ENCODE measurements at places on chromosomes 12 and 14. TPM values are rescaled to one million over a fixed set of nuclear protein-coding genes. Genes with fewer than 3 reads are reported as not detected.

DNA sequence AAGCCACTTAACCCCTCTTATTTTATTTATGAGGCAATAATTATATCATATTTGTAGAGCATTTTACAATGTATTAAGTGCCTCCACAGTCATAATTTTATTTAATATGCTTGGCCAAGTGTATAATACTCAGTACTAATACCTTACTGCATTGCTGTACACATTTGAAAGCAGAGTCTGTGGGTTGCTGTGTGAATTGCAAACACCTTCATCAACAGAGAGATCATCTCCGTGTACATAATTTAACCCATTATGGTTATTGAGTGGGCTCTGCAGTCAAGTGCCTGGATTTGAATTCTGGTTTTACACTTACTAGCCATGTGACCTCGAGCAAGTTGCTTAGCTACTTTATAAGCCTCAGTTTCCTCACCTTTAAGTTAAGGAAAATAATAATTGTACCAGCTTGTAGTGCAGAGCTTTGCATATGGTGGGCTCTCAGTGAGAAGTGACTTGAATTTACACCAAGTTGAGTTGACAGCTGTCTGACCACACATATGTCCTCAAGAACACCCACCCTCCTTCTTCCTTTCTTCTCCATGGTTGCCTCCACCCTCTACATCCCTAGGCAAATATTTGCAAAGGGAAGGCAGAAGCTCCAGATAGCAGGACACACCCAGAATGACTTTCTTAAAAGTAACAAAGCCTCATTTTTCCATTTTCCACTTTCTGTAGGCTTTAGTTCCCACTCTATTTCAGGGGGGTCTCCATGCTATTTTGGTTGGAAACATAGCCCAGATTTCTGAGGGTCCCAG is 12.3 kb downstream of the CRACR2A start:
- DNase-seq = no peak

DNA sequence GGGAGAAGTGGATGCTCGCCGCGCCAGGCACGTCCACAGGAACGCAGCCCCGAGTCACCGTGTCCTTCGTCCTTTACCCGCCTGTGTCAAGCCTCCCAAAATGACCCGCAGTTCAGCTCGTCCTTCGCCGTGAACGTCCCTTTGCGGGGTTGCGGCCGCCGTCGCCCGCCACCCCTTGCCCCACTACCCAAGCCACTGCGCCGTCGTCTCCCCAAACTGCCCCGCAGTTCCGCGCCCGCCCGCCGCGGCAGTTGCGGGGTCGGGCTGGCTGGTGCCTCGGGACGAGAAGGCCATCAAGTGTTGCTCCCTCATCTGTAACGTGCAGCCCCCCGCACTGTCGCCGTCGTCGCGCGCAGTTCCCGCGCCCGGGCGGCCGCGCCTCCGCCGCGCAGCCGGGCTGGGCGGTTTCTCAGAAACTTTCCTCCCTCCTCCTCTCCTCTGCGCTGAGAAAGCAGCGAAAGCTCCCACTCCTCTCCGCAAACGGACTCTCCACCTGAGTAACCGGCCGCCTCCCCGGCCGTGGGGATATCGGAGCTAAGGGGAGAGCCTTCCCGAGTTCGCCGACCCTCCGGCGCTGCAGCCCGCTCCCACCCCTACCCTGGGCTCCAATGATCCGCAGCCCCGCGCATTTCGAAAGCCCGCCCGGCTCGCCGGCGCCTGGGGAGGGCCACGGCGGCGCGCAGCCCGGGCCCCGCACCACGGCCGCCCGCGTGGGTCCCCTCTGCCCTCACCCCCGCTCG is 6.7 kb downstream of the CDKN1B start:
- DNase-seq = peak; percentile 35

GRCh38 chr12:23906329-23906728 is 43.1 kb downstream of the SOX5 start:
- no peak for DNase-seq

DNA sequence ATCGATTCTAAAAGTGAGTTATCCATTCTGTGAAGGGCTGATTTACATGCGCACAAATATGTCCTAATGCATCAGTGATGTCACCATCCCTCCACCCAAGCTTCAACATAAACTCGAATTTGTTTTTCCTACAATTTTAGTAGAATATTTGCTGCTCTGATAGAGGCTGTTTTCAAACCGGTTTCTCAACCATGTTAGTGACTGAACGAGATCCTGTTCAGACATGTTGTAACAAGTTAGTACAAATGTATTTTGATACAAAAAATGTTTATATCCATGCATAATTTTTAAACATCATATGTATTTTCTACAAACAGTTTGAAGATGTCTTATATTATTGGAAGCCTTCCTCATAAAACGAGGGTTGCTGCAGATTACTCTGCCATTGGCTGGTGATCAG is 12.7 kb upstream of the PRB2 start:
- DNase-seq = no peak

The TSHR gene
- total RNA-seq = 0.50 TPM
